ENCODE measurements at places on chromosomes 3 and 15.
A peak's percentile ranks its signal among the peaks of the same experiment; 100 is the strongest.

DNA sequence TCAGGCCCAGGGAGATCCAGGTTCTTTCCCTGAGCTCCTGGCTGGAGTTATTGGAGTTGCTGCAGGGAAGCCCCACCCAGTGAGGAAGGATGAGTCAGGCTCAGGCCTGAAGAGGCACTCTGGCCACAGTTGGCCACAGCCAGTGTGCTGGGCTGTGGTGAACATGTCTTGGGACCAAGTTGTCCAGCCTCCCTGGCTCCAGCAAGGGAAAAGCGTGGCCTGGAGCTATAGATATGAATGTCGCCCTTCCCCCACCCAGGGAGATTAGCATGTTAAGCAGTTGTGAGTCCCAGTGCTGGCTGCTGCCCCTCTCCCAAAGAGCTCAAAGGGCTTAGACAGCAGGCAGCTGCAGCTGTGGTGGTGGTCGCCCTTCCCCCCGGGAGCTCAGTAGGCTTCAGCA, 963.2 kb downstream of the ROBO2 start:
- DNase-seq = no peak

DNA sequence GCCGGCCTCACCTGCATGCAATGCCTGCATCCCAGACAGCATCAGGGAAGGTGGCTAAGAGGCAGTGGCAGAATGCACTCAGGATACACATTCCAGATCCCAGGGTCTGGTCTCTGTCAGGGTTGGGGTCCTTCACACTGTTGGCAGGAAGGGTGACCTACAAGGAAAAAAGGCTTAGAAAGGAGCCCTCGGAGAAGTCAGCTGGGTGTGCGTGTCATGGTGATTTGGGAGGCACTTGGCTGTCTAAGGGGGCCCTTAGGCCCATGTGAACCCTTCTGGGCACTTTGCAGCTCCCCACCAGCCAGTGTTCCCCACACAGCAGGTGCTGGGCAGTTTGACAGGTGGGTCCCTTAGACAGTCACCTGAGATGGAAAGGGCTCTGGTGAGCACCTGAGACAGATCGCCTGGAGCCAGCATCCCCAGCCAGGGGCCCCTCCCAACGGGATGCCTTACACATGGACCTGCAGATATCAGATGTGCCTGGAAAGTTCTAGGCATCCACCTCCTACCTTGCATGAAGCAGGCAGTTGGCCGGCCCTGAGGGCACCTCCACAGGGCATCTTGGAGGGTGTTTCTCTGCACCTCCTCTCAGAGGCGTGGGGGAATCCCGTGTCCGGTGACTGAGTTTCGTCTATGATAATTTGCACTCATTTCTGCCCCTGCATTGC, 131.6 kb downstream of the LRRK1 start:
- DNase-seq = no peak

GRCh38 chr3:72102112-72102616, 317.2 kb upstream of the PROK2 start:
- DNase-seq = no peak

- DNase-seq = peak; percentile 61
These were observed 256.5 kb upstream of the NECTIN3 start for GRCh38 chr3:110815008-110815583.

GRCh38 chr3:183214277-183214612, 38.8 kb upstream of the B3GNT5 start:
- no peak for DNase-seq

- no peak for DNase-seq
These were observed 24.8 kb upstream of the SLC25A38 start for GRCh38 chr3:39358333-39358732.

DNA sequence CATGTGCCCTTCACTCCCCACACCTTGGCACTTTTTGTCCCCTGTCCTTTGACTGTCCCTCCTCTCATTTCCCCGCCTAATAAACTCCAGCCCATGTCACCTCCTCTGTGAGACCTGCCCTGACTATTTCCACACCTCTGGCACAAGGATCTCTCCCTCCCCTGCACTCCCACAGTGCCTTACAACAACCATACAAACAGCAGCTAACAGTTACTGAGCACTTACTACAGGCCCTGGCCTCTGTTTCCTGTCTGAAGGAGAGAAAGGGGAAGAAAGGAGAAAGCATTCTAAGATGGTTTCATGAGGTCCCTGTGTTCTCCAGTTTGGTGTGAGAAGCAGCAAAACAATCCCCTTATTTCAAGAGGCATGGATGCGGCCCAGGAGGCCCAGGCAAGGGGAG, 20.0 kb upstream of the TRH start:
- no peak for DNase-seq

GRCh38 chr3:96960661-96961330, 146.4 kb downstream of the EPHA6 start:
- no peak for DNase-seq

GRCh38 chr3:3199306-3199705, 19.8 kb upstream of the CRBN start:
- no peak for DNase-seq

- no peak for DNase-seq
These were observed 116.6 kb downstream of the SEC22A start for GRCh38 chr3:123318374-123318773.

- no peak for DNase-seq
These were observed 195.3 kb downstream of the OSBPL10 start for GRCh38 chr3:31785734-31786133.

GRCh38 chr15:66774001-66774814, 72.2 kb downstream of the SMAD6 start:
- no peak for DNase-seq

DNA sequence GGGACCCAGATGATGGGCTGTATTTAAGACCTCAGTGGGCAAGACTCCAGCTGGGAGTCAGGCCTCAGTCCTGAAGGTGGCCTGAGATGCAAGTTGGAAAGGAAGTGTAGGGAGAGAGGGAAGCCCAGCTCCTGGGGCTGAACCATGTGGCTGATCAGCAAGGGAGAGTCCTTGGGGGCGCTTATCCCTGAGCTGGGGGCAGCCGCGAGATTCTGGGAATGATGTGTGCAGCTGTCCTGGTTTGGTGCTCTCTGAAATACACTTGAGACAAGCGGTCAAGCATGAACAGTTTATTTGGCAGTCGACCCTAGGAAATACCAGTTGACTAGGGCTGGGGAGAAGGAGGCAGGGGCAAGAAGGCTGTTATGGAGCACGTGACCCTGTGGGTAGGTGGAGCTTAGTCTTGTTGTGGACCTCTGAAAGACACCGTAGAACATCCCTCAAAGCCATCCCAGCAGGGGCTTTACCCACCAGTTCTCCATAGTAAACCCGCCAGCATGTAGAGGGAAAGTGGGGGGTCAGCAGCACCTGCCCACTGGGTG, 41.8 kb upstream of the SLC6A11 start:
- DNase-seq = no peak

GRCh38 chr3:191357909-191358308, 27.6 kb upstream of the UTS2B start:
- DNase-seq = no peak

DNA sequence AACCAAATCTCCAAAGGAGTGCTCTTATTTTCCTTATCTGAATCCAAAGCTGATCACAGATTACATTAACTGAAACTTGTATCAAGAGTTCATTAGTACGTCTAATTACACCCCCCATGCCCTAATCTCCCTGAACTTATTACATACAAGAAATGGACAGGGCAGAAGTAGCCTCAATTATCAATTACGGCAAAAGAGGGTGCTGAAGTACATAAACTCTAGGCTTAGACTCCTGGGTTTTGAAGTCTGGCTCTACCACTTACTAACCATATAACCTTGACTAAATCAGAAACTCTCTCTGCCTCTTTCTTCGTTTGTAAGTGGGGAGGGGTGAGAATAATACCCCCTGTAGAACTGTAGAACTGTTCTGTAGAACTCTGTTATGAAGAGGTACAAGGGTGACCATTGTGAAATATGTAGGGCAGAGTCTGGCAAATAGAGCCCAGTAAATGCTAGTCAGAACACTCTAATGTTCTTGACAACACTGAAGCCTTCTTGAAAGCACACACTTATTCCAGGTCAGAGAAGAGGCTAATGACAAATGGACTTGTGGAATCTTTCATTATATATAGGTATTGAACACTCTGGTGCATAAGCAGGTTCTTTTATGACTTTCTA, 19.6 kb upstream of the OR5K4 start:
- no peak for DNase-seq

GRCh38 chr3:167057581-167057980, 322.5 kb downstream of the ZBBX start:
- DNase-seq = no peak

GRCh38 chr3:130907966-130908365, 14.1 kb downstream of the ATP2C1 start:
- no peak for DNase-seq

DNA sequence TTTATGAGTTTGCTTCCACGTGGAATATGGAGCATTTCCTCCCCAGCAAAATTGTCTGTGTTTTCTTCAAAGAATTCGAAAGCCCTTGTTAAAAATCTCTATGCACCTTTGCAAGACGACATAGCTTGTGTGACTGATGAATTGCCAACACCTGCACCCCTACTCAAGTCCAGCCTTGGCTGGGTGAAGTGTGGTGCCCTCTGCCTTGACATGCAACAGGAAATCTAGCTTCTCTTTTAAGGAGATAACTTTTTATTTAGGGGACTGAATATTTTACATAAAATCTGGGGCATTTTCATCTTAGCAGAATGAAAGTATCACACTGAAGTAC, 647 bp downstream of the HMG20A start:
- no peak for DNase-seq

GRCh38 chr3:179961071-179961702, 75.5 kb downstream of the PEX5L start:
- DNase-seq = no peak

- no peak for DNase-seq
These were observed 114.8 kb downstream of the IL12A start for GRCh38 chr3:160103397-160103796.

GRCh38 chr3:4529876-4530588, 36.9 kb downstream of the ITPR1 start:
- DNase-seq = no peak

DNA sequence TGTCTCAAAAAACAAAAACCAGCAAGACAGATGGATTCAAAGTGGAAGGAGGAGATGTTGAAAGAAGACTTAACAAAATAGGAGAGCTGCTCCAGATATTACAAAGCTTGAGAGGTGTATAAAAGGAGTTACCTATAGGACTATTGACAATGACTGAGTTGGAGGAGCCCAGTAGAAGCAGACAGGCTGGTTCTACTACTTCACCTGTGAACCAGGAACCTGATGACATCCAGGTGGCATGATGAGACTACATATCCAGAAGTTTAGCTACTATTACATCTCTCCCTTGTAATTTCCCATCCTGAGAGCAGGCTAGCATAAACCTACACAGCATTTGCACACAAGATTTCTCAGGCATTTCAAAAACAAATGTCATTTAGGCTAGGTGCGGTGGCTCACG, 49.3 kb downstream of the CPEB1 start:
- DNase-seq = no peak

DNA sequence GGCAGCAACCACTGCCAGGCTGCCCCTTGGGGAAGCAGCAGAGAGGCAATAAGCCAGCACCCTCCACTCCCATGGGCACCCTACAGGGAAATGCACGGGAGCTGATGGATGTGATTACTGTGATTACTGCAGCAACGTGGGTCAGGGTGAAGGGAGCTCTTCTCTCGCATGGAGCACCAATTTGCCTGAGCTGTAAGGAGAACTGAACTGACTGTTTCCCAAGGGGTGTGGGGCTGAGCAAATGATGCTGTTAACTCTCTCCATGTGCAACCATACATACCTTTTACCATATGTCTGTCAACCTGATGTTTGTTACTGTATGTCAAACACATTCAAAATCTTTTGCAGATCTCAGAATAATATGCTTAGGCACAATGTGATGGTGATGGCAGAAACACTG, 680.6 kb downstream of the SQOR start:
- DNase-seq = no peak

DNA sequence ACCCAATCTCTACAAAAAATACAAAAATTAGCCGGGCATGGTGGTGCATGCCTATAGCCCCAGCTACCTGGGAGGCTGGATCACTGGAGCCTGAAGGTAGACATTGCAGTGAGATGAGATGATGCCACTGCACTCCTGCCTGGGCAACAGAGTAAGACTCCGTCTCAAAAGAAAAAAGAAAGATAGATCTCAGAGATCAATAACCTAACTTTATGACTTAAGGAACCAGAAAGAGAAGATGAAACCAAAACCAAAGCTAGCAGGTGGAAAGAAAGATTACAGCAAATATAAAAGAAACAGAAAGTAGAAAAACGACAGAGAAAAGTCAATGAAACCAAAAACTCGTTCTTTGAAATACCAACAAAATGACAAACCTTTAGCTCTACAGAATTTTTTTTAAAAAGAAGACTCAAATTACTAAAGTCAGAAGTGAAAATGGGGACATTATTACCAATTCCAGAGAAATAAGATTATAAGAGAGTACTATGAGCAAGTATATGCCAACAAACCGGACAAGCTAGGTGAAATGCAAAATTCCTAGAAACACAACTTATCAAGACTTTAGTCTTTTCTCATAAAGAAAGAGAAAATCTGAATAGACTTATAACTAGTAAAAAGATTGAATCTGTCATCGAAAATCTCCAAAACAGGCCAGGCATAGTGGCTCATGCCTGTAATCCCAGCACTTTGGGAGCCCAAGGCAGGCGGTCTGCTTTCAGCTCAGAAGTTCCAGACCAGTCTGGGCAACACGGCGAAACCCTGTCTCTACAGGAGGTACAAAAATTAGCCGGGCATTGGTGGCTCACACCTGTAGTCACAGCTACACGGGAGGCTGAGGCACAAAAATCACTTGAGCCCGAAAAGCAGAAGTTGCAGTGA, 35.0 kb downstream of the ACAP2 start:
- no peak for DNase-seq

- no peak for DNase-seq
These were observed 122.2 kb downstream of the ANXA2 start for GRCh38 chr15:60275624-60276023.

DNA sequence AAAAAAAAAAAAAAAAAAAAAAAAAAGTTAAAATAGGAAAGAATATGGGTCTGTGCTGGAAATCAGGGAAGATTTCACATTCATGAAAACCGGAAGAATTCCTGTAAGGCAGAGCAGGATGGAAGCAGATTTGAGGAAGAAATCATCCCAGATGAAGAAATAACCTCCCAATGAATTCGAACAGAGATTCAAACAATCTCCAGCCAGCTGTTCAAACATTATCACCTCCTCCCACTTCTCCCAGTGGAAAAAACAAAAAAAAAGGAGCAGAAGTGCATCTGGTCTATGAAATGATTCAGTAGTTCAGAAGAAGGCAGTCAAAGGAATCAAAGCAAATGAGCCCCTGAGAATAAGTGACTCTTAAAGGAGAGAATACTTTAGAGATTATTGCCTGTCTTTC, 33.1 kb downstream of the CP start:
- no peak for DNase-seq

- DNase-seq = no peak
These were observed 858 bp downstream of the NTRK3 start for GRCh38 chr15:88255484-88256278.

- DNase-seq = no peak
These were observed 117.1 kb downstream of the MTHFS start for GRCh38 chr15:79779746-79780145.
